ENCODE measurements at places on chromosomes 4 and X.

DNA sequence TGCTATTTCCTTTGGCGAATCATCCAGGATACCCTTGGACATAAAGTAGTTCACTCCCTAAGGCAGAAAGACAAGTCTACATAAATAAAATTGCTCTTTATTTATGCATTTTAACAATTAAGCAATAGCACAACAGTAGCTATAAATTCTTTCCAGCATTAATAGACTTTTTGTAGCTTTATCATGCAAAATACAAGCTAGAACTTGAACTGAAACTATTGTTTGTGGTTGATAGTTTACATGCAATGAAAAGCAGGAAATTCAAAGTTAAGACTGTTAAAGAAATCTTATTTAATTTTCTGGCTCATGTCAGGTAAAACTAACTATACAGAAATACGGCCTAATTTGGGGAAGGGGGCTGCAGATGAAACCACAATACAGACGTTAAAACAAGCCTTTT is 42.3 kb downstream of the FBXO8 start:
- no peak for DNase-seq

- DNase-seq = no peak
Observed at GRCh38 chr4:108175966-108176365, 7.2 kb upstream of the LEF1 start.

DNA sequence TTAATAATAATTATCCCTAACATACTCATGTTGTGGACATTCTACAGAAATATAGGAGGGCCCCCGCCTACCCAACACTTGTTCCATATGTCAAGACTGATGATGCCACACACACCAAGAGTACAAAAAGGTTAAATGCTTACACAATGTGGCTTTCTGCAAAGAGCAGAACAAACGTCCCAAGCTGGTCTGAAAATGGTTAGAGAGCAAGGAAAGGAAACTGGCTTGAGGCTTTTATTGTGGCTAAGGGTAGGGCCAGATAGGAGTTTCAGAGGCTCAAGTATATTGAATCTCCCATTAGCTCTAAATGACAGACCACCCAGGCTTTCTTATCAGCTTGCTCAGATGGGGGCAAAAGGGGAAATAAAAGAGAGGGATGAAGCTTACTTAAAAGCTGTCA is 134.1 kb upstream of the C1QTNF7 start:
- DNase-seq = no peak

- DNase-seq = no peak
Observed at GRCh38 chr4:12439633-12440305, 1011.1 kb upstream of the HS3ST1 start.

GRCh38 chr4:82842593-82842992 is 44.0 kb upstream of the SCD5 start:
- DNase-seq = no peak

DNA sequence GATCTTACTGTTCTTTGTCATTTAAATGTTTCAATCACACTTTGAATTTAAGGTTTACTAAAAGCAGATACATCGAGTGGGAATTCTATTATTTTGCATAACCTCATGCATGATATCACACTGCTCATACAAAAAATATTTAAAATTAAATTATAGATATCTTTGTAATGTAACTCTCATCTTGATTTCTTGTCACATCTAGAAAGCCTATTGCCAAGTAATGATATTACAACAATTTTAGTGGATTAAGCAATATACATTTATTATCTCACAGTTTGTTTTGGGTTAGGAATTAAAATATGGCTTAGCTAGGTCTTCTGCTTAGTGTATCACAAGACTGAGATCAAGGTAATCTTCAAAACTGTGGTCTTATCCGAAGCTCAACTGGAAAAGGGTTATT is 865.0 kb downstream of the CCSER1 start:
- DNase-seq = no peak

GRCh38 chr4:80073473-80074008 is 512 bp upstream of the ANTXR2 start:
- DNase-seq = no peak

- no peak for DNase-seq
Observed at GRCh38 chrX:77003956-77004355, 443.2 kb upstream of the FGF16 start.

- DNase-seq = no peak
Observed at GRCh38 chrX:39853417-39854030, 244.2 kb downstream of the BCOR start.

GRCh38 chr4:111064342-111064993 is 441.6 kb upstream of the PITX2 start:
- no peak for DNase-seq

Measured in renal pelvis (tissue), 12 donors.